Activated naive CD8-positive, alpha-beta T cell treated with anti-CD3 and anti-CD28 coated beads, Interleukin-2, amount 10 ng/mL, durations not matched to agents 7 days and 5 days (primary cell): ENCODE measurements at places on chromosomes 11 and 22. TPM values are rescaled to one million over a fixed set of nuclear protein-coding genes. Genes with fewer than 3 reads are reported as not detected.

Gene TMEM191B
- total RNA-seq = 5.2 TPM

Gene OR52A1
- total RNA-seq = not detected

Gene GRAMD1B
- 36.2 TPM for total RNA-seq

Gene TEAD1
- not detected for total RNA-seq

DNA sequence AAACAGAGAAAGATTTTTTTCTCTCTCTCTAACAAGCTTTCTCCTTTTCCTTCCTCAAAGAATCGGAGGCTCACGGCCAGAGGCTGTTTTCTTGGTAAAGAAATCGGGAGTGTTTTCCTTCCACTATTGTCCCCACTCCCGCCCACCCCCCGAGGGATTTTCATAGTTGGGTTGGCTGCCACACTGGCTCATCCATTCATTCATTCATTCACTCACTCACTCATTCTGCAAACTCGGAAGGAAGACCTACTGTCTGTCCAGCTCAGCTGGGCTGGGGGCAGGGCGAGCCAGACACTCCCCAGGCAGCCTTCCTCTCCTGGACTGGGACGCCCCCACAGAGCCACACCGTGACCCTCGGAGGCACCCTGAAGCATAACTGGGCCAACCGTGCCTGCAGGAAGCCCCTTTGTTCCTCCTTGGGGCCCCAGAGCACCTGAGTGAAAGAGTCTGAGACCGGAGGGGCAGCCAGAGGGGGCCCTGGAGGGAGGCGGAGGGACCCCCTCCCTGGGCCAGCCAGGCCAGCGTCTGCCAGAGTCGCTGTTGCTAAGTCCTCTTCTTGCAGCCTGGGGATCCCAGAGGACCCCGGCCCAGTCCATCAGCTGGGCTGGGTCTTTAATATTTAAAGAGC, 17.0 kb downstream of the CDKN1C start:
- DNase-seq = no peak
- H3K36me3 ChIP-seq = no peaks in the 10 kb centered on the region

GRCh38 chr11:132685174-132685611, 847.1 kb downstream of the OPCML start:
- peaks cover 3% of the 10 kb centered on the region for H3K27me3 ChIP-seq
- peaks cover 10% of the 10 kb centered on the region for H3K4me1 ChIP-seq
- no peaks in the 10 kb centered on the region for H3K36me3 ChIP-seq
- no peak for DNase-seq
- H3K27ac ChIP-seq = no peak overlapping the region

DNA sequence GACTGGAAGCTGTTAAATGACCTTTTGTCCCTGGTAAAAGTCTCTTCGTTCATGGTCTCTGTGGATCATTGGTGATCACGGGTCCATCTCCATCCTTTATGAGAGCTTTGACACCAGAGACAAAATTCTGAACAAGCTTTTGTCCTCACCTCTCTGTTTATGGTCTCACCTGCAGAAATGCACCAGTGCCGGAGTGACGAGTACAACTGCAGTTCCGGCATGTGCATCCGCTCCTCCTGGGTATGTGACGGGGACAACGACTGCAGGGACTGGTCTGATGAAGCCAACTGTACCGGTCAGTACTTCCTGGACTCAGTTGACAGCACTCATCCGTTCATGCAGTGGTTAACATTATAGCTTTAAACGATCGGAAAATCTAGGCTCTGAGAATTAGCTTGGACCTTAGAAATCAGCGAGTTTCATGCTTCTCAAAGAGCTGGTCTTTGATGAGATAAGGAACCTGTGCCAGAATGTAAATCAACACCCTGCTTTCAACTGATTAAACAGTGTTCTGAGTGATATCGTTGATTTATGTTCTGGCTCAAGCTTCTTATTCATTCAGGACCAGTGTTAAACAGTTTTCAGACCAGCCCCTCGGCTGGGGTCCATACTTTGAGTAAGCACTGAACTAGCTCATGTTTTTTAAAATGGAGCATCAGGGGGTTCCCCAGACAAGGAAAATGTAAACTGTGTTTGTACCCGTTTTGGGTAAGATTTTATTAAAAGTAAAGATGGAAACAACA, 124.5 kb upstream of the SORL1-AS1 start:
- no peaks in the 10 kb centered on the region for H3K27me3 ChIP-seq
- no peak overlapping the region for H3K4me3 ChIP-seq
- peaks cover 65% of the 10 kb centered on the region for H3K36me3 ChIP-seq
- no peak for DNase-seq
- H3K4me1 ChIP-seq = peaks cover 3% of the 10 kb centered on the region
- H3K27ac ChIP-seq = no peak overlapping the region

DNA sequence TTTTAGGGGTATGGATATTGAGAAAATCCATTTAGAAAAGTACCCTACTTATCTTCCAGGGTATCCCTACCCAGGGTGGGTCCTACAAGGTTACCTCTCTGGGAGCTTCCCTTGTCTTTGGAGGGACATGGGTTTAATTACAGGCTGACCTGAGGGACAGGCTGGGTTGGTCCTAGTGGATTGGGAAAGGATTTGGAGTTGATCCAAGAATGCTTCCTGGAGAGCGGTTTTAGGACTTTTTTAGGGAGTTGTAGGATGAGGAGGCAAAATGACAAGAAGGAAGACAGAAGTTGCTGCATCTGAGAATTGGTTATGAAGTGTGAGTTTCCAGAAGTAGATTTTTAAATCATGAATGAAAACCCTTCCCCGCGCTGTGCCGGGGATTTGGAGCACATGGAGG, 61.8 kb upstream of the CRTAM start:
- DNase-seq = no peak
- H3K36me3 ChIP-seq = peaks cover 16% of the 10 kb centered on the region
- no peak overlapping the region for H3K27ac ChIP-seq
- peaks cover 25% of the 10 kb centered on the region for H3K4me1 ChIP-seq

DNA sequence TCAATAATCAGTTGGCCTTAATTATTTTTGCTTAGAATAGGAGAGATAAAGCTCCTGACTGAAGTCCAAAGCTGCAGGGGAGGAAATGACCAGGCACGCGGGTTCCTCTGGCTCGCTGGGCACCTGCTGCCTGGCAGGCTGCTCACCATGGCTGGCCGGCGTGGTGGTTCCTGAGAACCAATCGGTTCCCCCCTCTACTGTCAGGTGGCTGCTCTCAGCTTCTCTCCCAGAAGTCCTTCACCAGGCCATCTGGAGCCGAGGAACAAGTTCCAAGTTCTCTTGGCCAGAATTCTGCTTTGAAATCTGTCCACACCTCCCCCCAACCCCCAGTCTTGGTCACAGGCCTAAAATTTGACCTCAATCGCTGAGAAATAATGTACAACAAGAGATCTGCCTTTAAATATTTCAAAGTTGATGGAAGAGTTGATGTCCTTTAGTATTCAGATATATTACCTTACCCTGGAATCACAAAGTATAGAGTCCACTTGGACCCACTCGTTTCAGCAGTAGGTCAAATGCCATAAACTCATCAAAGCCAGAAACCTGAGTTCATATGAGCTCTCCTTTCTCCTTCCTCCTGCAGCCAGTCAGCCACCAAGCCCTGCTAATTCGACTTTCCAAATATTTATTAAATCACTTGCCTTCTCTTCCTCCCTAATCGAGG, 25.2 kb downstream of the EXPH5 start:
- H3K4me1 ChIP-seq = peaks cover 5% of the 10 kb centered on the region
- H3K4me3 ChIP-seq = no peak overlapping the region
- H3K27me3 ChIP-seq = no peaks in the 10 kb centered on the region
- no peak overlapping the region for H3K27ac ChIP-seq

- no peaks in the 10 kb centered on the region for H3K36me3 ChIP-seq
- no peaks in the 10 kb centered on the region for H3K27me3 ChIP-seq
- DNase-seq = no peak
- H3K4me3 ChIP-seq = no peak overlapping the region
Measured at GRCh38 chr11:83938148-83938547, 652.0 kb upstream of the CCDC90B start.

- H3K27me3 ChIP-seq = no peaks in the 10 kb centered on the region
- no peaks in the 10 kb centered on the region for H3K36me3 ChIP-seq
- no peaks in the 10 kb centered on the region for H3K4me1 ChIP-seq
- peak overlapping the region; percentile 46 for H3K27ac ChIP-seq
Measured at GRCh38 chr11:74543991-74544390, 48.4 kb upstream of the POLD3 start.

DNA sequence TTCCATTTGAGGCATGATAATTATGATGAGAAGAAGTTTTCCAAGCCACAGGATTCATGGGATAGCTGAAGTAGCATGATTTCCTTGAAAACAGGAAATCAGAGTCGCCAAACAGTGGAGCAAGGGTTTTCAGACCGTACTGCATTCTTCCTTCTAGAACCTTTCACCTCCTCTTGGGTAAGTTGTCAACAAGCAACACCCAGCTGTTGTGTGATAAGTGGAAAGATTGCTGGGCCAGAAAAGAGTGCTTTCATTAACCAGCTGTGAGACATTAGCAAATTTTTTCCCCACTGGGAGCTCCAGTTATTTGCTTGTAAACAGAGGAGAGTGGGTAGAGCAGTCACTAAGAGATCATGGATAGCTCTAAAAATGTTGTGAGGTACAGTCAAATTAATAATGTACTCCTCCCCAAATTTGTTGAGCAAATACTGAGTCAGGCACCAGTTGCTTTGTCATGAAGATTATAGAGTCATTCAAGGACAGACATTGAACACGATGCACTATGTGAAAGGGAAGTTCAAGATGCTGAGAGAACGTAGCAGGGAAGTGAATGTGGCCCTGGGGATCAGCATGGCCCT, 11.7 kb upstream of the MPEG1 start:
- H3K27me3 ChIP-seq = peaks cover 4% of the 10 kb centered on the region
- no peak for DNase-seq
- H3K27ac ChIP-seq = no peak overlapping the region

DNA sequence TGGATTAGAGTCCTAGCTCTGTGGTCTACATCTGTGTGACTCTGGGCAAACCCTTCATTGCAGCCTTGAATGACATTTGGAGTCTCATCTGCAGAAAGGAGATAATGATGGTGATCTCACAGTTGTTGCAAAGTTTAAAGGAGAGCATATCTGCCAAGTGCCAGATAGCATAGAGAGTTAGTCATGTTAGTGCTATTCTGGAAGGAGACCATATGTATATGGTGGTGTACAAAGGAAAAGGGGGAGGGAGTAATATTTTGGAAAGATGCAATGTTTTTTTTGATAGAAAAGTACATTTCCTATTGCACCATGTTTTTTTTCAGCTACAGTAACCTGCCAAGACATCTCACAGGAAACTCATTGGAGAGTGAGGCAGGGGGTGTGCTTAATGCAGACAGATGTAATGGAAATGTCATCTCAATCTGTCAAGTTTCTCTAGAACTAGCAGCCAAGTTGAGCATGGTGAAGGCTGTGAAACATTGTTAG, 92.1 kb upstream of the NARS2 start:
- H3K27ac ChIP-seq = no peak overlapping the region
- no peak for DNase-seq
- H3K4me3 ChIP-seq = no peak overlapping the region
- H3K36me3 ChIP-seq = no peaks in the 10 kb centered on the region
- peaks cover 10% of the 10 kb centered on the region for H3K27me3 ChIP-seq

DNA sequence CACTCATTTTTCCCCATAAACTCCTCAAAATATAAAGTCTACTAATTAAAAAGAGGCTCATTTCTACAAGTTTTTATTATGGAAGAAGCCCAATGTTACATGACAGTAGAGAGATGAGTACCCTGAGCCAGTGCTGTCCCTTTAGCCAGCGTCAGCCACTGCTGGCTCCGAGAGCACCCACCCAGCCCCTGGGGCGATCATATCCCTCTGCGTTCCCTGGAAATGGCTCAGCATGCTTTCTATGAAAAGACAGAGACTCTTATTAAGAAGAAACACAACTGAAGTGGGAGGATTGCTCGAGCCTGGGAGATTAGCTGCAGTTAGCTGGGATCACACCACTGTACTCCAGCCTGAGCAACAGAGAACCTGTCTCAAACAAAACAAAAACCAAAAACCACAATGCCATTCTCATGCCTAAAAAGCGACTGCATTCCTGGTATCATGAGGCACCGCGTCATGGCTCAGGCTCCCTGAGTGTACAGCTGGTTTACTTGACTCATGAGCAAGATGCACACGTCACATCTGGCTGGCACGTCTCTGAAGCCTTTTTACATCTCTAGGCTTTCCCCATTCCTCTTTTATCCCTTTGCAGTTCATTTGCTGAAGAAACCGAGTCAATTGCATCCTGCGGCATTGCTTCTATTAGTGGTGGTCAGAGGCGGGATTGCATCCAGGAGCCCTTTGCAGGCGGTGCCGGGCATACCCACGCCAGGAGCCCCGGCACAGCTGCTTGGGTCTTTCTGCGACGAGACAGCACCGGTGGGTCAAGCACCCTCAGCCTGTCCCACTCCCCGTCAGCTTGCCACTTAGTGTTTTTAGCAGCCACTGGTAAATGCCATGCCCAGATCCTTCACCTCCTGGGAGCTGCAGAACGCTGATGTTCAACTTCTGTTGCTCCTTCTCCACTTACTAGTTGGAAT, 119.9 kb downstream of the CTTN start:
- no peak for DNase-seq
- no peak overlapping the region for H3K4me3 ChIP-seq
- no peaks in the 10 kb centered on the region for H3K36me3 ChIP-seq
- H3K4me1 ChIP-seq = peaks cover 2% of the 10 kb centered on the region
- H3K27ac ChIP-seq = no peak overlapping the region

GRCh38 chr11:18700872-18701271, 2.3 kb downstream of the TMEM86A start:
- peaks cover 16% of the 10 kb centered on the region for H3K4me1 ChIP-seq
- H3K36me3 ChIP-seq = peaks cover 3% of the 10 kb centered on the region

- H3K4me3 ChIP-seq = no peak overlapping the region
- H3K4me1 ChIP-seq = peaks cover 3% of the 10 kb centered on the region
- DNase-seq = peak; percentile 29
Measured at GRCh38 chr22:27670701-27671412, 130.7 kb downstream of the MN1 start.

- H3K27ac ChIP-seq = no peak overlapping the region
- no peak for DNase-seq
- no peak overlapping the region for H3K4me3 ChIP-seq
- H3K27me3 ChIP-seq = no peaks in the 10 kb centered on the region
Measured at GRCh38 chr11:132126973-132127899, 756.8 kb downstream of the NTM start.

- peak; percentile 2 for DNase-seq
- no peak overlapping the region for H3K27ac ChIP-seq
- H3K4me1 ChIP-seq = no peaks in the 10 kb centered on the region
- peaks cover 13% of the 10 kb centered on the region for H3K27me3 ChIP-seq
- H3K36me3 ChIP-seq = no peaks in the 10 kb centered on the region
Measured at GRCh38 chr11:120184371-120184945, 26.4 kb upstream of the OAF start.

DNA sequence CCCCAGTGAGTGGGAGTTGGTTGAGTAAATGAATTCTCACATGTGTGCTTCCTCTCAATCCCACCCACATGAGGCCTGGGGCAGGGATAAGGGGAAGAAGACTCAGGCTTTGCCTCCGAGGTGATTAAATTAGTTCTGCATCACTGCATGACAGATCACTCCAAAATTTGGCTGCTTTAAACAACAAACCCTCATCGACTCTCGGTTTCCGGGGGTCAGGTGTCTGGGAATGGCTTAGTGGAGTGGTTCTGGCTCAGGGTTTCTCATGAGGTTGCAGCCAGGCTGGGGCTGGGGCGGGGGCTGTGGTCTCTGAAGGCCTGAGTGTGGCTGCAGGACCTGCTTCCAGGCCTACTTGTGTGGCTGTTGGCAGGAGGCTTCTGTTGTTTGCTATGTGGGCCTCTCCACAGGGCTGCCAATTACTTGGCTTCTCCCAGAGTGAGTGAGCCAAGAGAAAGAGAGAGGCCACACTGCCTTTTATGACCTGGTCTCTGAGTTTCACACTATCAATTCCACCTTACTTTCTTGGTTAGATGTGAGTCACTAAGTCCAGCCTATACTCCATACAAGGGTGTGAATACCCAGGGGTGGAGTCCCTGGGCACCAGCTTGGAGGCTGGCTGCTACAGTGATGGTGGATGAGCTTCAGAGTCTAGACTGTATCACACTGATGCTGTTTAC, 15.9 kb downstream of the MOGAT2 start:
- H3K36me3 ChIP-seq = no peaks in the 10 kb centered on the region
- peaks cover 5% of the 10 kb centered on the region for H3K27me3 ChIP-seq
- DNase-seq = no peak
